ENCODE measurements at places on chromosomes 11 and 22.

DNA sequence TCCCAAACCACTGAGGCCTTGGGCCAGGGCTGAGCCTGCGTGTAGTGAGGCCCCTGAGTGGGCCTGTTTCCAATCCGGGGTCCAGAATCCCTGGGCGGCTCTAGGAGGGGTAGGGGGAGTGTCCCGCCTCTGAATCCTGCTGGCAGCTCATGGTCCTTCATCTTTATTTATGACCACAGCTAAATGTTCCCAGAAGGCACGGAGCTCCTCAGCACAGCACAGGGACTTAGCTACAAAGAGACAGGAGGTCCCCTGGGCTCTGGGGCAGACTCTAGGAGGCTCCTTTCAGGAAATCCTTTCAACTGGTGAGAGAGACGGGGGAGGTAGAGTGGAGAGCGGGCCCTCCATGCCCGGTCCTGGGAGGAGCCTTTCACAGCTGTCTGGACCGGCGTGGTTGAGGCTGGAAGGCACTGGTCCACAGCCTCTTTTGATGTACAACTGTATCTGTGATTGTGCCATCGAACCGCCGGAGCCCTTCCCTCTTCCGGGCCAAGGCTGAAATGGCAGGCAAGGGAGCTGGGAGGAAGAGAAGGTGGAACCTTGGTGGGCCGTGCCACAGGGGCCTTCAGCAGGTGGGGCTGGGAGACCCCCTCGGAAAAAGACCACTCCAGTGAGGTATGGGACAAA, 46.8 kb downstream of the SCUBE1 start:
- no peak for DNase-seq

DNA sequence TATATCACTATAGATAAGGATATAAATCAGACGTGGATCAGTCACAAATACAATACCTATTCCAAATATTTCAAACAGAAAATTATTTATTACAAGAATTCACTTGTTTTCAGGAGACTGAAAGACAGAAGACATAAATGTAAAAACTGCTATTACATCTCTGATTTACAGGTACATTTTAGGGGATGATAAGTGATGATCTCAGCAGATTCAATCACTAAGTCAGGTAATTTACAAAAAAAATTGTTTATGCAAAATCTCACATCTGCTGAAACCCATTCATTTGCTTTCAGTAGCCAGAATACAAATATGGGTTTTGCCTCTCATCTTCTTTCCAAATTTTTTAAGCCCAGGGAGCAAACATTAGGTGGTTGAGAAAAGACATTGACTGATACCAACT, 1648.4 kb upstream of the RAG2 start:
- no peak for DNase-seq

- no peak for DNase-seq
These were observed 76.4 kb downstream of the PRSS23 start for GRCh38 chr11:86876716-86877234.

DNA sequence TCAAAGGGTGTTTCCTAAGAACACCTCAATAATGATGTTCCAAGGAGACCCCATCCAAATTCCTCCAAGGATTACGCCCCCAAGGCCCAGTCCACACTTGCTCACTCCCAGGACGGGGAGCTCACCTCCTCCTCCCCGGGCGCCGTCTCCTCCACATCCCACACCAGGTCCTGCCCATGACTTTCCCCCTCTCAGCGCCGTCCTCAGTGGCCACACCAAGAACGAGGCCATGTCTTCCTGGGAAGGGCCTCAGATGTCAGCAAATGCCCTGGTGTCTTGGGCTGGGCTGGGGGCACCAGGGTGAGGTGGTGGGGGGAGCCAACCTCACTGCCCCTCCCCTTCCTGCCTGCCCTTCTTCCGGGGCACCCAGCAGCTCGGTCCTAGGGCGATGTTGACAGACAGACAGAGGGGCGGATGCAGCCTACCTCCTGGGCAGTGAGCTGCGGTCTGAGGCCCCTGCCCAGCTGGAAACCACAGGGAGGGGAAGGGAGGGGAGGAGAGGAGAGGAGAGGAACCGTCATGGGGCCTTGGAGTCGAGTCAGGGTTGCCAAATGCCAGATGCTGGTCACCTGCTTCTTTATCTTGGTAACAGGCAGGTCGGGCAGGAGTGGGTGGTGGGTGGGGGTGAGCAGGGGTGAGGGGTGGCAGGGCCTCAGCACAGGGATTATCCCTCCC, at the start of the genes C11orf21 and TSPAN32:
TSS of gene C11orf21 (minus strand) at position 288 of the 675 bp plus-strand sequence. CDS start at position 178, 110 bp downstream.
TSS of gene TSPAN32 (plus strand) at position 383 of the 675 bp plus-strand sequence. CDS start at position 520, 137 bp downstream.
- no peak for DNase-seq

- DNase-seq: no peak
These were observed 1.8 kb upstream of the FAR1 start for GRCh38 chr11:13666708-13667107.

- DNase-seq: no peak
These were observed 139.6 kb upstream of the E2F8 start for GRCh38 chr11:19380375-19380774.

Measured in stimulated activated CD4-positive, alpha-beta T cell treated with anti-CD3 and anti-CD28 coated beads, Interleukin-12 subunit alpha, Interleukin-12 subunit beta, amount 100 ng/mL, for 24 hours (primary cell).